Natural killer cell treated with Interleukin-12 subunit alpha and Interleukin-12 subunit beta and Interleukin-15 and Interleukin-18, amount 100 ng/mL, for 72 hours (primary cell): ENCODE measurements at places on chromosomes 11 and 22. TPM values are rescaled to one million over a fixed set of nuclear protein-coding genes. Genes with fewer than 3 reads are reported as not detected.
A peak's percentile ranks its signal among the peaks of the same experiment; 100 is the strongest.

GRCh38 chr11:10125522-10126133 lies 168.4 kb downstream of the SBF2 start:
- H3K4me1 ChIP-seq: peaks cover 5% of the 10 kb centered on the region
- DNase-seq: no peak
- no peaks in the 10 kb centered on the region for H3K27me3 ChIP-seq

GRCh38 chr11:107017433-107018218 lies 650 bp downstream of the GUCY1A2 start:
- H3K4me3 ChIP-seq: peak overlapping the region; percentile 46
- H3K27ac ChIP-seq: no peak overlapping the region
- H3K4me1 ChIP-seq: peaks cover 5% of the 10 kb centered on the region
- H3K36me3 ChIP-seq: peaks cover 6% of the 10 kb centered on the region
- no peak for DNase-seq

TUB gene
- not detected for total RNA-seq

DNA sequence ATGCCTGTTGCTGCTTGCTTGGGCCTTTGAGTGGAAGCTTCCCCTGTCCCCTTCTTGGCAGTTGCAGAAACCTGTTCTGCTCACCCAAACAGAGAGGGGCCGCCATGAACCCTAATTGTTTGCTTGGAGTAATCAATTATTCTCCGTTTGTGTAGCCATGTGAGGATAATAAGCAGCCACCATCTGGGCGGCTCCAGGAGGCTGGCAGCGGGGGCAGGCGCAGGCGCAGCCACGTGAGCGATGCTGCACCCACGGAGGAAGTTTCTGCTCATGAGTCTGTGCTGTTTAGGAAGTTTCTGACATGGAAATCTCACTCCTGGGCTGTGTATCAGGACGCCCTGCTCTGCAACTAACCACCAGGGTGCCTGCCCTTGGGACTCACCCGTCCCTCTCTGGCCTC lies 90.1 kb downstream of the MPPED1 start:
- no peaks in the 10 kb centered on the region for H3K36me3 ChIP-seq
- H3K4me1 ChIP-seq: no peaks in the 10 kb centered on the region
- no peak overlapping the region for H3K27ac ChIP-seq
- DNase-seq: no peak
- no peak overlapping the region for H3K4me3 ChIP-seq
- H3K27me3 ChIP-seq: no peaks in the 10 kb centered on the region

GLB1L2 gene
- total RNA-seq: 1.7 TPM

GRCh38 chr11:2740275-2740940 lies 40.6 kb upstream of the KCNQ1OT1 start:
- no peaks in the 10 kb centered on the region for H3K27me3 ChIP-seq
- no peak for DNase-seq
- no peaks in the 10 kb centered on the region for H3K4me1 ChIP-seq
- H3K4me3 ChIP-seq: no peak overlapping the region
- H3K27ac ChIP-seq: no peak overlapping the region

GRCh38 chr11:76293189-76293631 lies 86.9 kb upstream of the WNT11 start:
- H3K27ac ChIP-seq: peak overlapping the region; percentile 26
- H3K4me1 ChIP-seq: peaks cover 10% of the 10 kb centered on the region
- peaks cover 2% of the 10 kb centered on the region for H3K27me3 ChIP-seq
- peak overlapping the region; percentile 82 for H3K4me3 ChIP-seq

- H3K4me3 ChIP-seq: no peak overlapping the region
- H3K4me1 ChIP-seq: peaks cover 6% of the 10 kb centered on the region
- peaks cover 5% of the 10 kb centered on the region for H3K27me3 ChIP-seq
- no peak overlapping the region for H3K27ac ChIP-seq
- DNase-seq: no peak
Observed at GRCh38 chr11:120401506-120401905, 65.3 kb downstream of the ARHGEF12 start.

GRCh38 chr11:8811571-8811970 lies 99.4 kb upstream of the AKIP1 start:
- peaks cover 6% of the 10 kb centered on the region for H3K4me1 ChIP-seq
- H3K27me3 ChIP-seq: peaks cover 7% of the 10 kb centered on the region
- H3K36me3 ChIP-seq: no peaks in the 10 kb centered on the region
- H3K27ac ChIP-seq: no peak overlapping the region
- DNase-seq: no peak
- no peak overlapping the region for H3K4me3 ChIP-seq

GRCh38 chr11:83292709-83293456 lies 6.7 kb upstream of the CCDC90B start:
- no peak overlapping the region for H3K27ac ChIP-seq
- no peak for DNase-seq
- no peaks in the 10 kb centered on the region for H3K36me3 ChIP-seq
- peak overlapping the region; percentile 33 for H3K4me3 ChIP-seq
- peaks cover 6% of the 10 kb centered on the region for H3K4me1 ChIP-seq

SCUBE2 gene
- total RNA-seq: not detected

DNA sequence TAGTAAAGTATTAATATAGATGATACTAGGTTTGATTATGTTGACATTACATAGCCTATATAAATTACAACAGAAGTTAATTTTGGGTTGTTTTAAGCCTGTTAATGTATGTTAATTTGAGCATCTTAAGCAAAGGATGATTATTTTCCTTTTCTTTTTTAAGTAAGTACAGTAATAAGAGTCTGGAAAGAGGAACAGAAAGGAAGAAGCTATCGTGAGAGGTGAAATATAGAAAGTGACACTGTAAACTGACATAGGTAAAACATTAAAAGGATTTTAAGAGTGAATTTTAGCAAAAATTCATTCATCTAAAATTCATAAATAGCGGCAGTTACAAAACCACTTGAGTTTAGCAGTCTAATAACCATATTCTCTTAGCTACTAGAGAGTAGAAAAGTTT lies 45.5 kb downstream of the FAR1 start:
- no peak for DNase-seq
- H3K4me3 ChIP-seq: no peak overlapping the region
- peaks cover 18% of the 10 kb centered on the region for H3K36me3 ChIP-seq
- no peak overlapping the region for H3K27ac ChIP-seq

MS4A4A gene
- not detected for total RNA-seq

GRCh38 chr11:119305556-119306372 lies 11.2 kb downstream of the MCAM start:
- peak overlapping the region; percentile 23 for H3K27ac ChIP-seq
- H3K27me3 ChIP-seq: no peaks in the 10 kb centered on the region
- peaks cover 8% of the 10 kb centered on the region for H3K4me1 ChIP-seq
- peaks cover 8% of the 10 kb centered on the region for H3K36me3 ChIP-seq

GRCh38 chr22:29308791-29309262 lies 2.4 kb downstream of the GAS2L1 start:
- no peaks in the 10 kb centered on the region for H3K36me3 ChIP-seq
- peaks cover 21% of the 10 kb centered on the region for H3K4me1 ChIP-seq
- no peak overlapping the region for H3K4me3 ChIP-seq

DNA sequence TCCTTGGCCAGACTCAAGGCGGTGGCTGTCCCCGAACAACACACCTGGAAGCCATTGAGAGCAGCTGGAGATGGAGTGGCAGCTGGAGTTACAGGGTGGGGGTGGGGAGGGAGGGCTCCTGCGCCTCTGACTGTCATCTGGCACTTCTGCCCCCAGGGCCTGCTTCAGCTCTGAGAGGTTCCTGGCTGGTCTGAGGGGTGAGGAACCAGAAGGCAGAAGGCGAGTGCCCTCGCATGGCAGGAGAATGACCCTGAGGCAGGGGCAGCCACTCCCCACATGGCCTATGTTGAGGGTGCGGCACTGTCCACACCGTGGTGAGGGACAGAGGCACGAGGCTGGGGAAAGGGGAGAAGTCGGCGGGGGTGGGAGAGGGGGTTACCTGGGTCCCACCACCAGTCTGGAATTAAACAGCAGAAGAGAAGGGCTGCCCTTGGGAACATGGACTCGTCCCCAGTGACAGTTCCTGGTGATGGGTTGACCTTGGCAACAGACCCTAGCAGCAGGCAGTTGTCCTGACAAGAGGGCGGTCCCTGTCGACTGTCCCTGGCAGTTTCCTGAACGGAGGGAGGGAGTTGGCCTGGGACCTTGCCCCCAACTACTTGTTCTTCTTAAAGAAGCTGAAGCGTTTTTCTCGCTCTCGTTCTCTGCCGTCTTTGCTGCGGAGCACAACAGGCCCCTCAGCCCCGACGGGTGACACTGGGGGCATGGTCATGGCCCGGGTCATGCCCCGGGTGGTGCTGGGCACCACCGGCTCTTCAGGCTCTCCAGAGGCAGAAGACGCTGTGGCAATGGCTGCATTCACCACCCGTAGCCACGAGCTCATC lies 7.8 kb upstream of the RBM4B start:
- no peak for DNase-seq
- H3K36me3 ChIP-seq: no peaks in the 10 kb centered on the region
- no peaks in the 10 kb centered on the region for H3K27me3 ChIP-seq

TSPAN32 gene
- total RNA-seq: 9.9 TPM

PDE2A gene
- total RNA-seq: 7.7 TPM

DNA sequence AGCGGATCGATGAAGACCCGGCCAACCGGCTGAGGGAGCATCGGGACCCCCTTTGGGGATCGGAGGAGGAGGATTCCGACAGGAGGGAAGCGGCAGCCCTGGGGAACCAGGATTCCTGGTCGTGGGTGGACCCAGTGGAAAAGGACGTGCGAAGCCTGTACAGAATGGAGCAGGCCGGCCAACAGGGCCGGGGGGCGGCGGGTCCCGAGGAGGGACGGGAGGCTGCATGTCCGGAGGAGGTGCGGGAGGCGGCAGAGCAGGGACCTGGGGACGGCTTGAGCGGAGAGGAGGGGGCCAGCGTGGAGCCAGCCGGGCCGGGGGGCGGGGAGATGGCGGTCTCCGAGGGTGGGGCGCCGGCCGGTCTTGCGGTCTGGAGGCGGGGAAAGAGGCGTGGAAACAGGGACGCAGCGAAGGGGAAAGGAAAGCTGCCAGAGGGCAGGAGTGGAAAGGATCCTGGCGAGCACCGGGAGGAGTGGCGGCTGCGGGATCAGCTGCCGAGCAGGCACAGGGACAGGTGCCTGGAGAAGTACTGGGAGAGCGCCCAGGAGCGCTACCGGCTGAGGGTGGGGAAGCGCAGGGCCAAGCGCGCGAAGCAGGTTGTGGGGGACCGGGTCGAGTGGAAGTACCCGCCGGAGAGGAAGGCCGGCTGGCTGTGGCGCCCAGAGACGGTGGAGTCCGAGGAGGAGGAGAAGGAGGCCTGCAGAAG lies at the start of gene ANO5:
Gene ANO5, plus strand, starts transcription at position 444 of the 706 bp plus-strand sequence. CDS start 408 bp downstream, outside the sequence.
- DNase-seq: no peak
- H3K27ac ChIP-seq: no peak within 1 kb of the TSS
- peaks cover 7% of the 10 kb centered on the region for H3K4me1 ChIP-seq
- peaks cover 7% of the 10 kb centered on the region for H3K27me3 ChIP-seq

DNA sequence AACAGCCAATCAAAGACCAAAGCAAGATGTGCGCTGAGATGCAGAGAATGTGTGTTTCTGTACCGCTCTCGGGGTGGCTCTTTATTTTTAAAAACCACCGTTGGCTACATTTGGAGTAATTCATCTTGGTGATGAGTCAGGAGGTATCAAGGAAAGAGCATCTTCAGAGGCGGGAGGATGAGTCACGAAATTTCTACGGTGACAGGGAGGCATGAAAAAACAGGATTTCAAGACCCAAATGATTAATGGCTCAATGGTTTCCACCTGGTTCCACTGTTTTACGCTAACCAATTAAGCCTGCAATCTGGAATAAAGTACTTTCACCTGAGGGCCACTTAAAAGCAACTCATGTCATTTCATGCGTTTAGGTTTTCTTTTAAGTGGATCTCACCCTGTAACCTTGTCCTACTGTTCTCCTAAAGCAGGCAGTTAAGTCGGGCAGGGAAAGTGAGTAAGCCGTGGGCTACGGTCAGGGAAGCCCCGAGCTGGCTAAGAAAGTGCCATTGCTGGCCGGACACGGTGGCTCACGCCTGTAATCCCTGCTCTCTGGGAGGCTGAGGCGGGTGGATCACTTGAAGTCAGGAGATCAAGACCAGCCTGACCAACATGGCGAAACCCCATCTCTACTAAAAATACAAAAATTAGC lies 74.6 kb downstream of the CELSR1 start:
- no peaks in the 10 kb centered on the region for H3K36me3 ChIP-seq
- no peak overlapping the region for H3K4me3 ChIP-seq
- no peaks in the 10 kb centered on the region for H3K27me3 ChIP-seq
- no peak overlapping the region for H3K27ac ChIP-seq
- no peaks in the 10 kb centered on the region for H3K4me1 ChIP-seq
